Fibroblast of mammary gland (primary cell): ENCODE measurements at places on chromosomes 12 and 14.

GRCh38 chr12:6468283-6468575 lies 2.2 kb downstream of the VAMP1 start:
- DNase-seq: peak; percentile 67

GRCh38 chr12:99133401-99133800 lies 488.3 kb downstream of the APAF1 start:
- no peak for DNase-seq

DNA sequence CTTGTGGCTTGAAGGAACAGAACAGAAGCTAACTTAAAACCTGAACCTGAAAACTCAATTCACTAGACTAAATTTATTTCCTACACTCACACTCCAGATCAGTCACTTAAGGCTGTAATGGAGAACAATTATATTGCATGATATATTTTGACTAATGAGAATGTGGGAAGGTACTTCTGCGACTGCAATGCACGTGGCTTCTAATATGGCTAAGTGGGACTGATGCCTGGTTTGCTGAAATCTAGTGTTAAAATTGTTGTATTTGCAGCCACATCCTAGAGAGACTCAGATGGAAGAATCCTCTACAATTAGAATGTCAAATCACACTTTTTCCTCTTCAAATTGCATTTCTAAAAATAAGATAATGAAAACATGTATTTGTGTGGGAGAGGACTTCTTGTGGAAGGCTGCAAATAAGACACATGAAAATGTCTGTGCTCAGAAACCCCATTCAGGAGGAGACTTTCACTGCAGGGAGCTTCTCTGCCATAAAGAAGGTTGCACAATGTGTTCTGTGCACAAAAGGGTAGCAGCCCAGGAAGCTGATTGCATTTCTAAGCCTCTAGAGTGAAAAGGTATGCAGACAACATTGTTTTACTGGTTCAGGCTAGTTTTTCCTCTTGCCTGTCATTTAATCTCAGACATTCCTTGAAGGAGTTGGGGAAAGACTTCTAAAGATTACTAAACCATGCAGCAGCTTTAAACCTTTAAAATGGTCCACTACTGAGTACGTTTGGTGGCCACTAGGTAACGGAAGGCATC lies 224.3 kb downstream of the NEDD1 start:
- no peak for DNase-seq

- no peak for DNase-seq
Observed at GRCh38 chr14:102200690-102201352, 61.1 kb downstream of the WDR20 start.

DNA sequence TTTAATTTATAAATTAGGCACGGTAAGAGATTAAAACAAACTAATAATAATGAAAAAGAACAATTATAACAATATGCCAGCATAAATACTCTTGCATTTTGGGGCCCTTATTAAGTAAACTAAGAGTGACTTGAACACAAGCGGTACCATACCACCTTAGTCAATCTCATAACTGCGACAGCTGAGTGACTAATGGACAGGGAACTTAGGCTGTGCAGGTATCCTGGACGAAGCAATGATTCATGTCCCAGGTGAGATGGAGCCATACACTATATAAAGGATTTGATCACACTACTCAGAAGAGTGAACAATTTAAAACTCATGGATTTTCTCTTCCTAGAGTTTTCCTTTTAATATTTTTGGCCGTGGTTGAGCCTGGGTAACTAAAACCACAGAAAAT lies 4.3 kb downstream of the KLRC4 start:
- DNase-seq: no peak

GRCh38 chr14:90796329-90796728 lies 19.9 kb downstream of the TTC7B start:
- DNase-seq: no peak

DNA sequence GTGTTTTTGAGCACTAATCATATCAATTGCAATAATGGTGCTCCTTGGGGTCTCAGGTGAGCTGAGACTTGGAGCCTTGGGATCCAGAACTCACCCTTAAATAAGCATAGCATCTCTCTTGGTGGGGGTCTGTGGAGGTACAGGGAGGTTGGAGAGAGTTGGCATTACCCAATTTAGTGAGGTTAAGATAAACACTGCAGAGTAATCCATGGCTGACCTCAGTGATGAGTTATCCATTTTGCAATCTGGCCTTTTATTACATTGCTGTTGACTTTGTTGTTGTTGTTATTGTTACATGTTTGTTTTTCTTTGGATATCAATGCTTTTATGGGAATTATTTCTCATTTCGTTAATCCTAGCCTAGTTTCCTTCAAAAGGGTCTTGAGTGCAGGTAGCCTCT lies 373.3 kb downstream of the NRXN3 start:
- DNase-seq: no peak

DNA sequence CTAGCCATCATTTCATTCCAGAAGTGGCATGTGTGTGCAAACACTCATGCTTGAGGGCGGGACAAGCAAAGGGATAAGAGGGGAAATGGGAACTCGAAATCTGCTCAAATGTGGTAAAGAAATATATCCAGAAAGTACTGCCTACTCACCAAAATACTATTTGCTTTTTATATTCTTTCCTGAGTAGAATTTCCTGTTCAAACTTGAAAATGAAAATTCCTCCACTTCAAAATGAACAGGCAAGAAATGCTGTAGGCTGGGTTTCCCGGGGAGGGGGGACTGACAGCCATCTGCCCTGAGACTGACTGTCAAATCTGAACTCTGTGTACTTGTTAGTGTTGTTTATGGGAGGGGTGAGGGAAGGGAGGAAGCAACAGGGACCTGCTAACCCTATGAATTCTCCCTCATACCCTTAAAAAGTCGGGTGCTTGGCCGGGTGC lies 34.6 kb downstream of the NTF3 start:
- DNase-seq: no peak

GRCh38 chr14:72788972-72789728 lies 104.8 kb downstream of the DPF3 start:
- no peak for DNase-seq

DNA sequence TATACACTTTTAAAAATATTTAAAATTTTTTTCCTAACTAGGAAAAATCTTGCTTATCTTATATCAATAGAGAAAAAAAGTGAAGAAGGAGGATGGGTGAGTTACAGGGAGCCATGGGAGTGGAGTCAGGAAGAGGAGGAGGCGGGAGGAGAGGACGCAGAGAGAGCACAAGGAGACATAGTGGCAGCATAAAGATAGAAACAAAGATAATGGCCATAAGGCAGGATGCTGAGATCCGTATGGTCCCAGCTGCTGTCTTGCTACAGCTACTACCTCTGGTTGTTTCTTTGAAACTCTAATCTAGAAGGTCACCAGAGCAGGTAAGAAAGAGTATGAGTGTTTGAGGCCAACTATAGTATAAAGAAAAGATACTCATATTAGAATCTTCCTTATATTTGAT lies 2.6 kb upstream of the SOX5 start:
- no peak for DNase-seq

DNA sequence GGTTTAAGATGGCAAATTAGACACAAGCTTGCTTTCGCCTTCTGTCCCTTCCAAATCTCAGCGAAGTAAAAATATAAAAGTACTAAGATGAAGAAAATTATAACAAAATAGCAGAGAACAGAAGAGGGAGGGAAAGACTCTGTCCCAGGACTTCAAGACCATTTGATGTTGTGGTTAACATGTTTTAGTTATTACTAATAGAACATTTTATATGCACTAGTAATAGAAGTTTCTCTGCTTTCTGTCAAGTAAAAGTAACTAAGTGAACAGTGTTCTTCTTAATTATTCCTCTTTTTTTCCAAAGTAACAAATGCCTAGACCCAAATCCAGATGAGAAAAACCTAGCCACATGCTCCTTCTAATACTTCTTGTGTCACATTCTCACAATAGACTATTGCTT lies 85.1 kb upstream of the DAAM1 start:
- DNase-seq: peak; percentile 64

GRCh38 chr12:100608776-100609175 lies 35.3 kb downstream of the GAS2L3 start:
- DNase-seq: no peak

DNA sequence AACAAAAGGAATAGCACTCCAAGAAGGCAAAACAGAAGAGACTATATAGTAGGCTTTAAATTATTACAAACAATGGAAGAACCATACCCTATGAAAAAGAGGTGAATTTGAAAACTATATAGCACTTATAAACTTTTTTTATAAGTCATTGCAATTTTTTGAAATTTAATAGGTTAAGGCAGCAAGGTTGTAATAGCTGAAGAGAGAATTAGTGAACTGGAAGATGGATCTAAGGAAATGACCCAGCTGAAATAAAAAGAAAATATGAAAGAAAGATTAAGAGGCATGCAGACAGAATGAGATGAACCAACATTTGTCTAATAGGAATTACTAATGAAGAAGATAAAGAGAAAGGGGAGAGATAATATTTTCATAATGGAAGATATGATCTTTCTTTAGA lies 9.8 kb downstream of the TESC start:
- DNase-seq: no peak

GRCh38 chr14:51419685-51420084 lies 179.6 kb downstream of the TMX1 start:
- DNase-seq: no peak

DNA sequence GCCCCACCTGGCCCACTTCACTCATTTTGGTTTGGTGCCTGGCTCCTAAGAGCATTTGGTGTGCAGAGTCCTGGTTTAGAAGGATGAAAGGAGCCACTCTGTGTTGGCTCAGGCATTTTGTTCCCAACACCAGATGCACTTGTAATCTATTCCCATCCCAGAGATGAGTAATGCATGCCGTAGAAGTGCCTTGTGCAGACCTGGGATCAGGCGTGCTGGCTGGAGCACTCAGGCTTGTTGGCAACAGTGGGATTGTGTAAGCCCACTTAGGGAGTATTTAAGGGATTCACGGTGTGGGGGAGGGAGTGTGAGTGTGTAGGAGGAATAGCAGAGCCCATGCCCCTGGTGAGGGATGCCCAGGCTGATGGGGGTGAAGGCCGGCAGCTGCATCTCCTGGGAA lies 501.5 kb upstream of the TBX3 start:
- peak; percentile 36 for DNase-seq

DNA sequence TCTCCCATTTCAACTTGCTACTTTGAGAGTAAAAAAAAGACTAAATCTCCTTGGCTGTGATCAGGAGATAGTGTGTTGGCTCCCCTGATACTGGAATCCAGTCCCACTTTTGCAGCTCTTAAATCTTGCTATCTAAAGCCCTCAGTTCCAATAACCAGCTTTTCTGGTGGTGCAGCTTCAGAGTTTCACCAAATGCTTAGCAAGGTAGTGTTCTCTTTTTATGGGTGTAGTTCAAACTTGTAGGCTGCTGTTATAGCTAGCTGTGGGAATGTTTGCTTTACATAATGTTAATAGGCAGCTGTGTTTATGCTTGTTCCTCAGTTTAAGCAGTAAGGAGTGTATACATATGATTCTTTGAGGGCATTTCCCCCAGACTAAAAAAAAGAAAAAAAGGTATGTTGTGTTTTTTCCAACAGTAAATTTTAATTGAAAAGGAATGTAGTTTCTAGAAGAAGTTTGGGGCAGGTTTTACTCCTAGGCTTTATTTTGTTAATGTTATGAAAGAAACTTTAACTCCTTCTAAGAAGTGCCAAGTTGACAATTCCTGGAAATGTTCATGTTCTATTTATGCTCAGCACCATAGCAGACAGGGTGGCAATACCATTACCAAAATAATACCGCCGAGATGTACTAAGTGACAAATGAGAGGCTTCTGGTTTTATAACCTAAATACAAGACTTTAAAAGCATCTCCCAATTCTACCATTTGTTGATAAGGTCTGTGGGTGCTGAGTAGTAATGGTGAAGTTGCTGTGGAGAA lies 12.1 kb downstream of the CRADD start:
- DNase-seq: no peak

DNA sequence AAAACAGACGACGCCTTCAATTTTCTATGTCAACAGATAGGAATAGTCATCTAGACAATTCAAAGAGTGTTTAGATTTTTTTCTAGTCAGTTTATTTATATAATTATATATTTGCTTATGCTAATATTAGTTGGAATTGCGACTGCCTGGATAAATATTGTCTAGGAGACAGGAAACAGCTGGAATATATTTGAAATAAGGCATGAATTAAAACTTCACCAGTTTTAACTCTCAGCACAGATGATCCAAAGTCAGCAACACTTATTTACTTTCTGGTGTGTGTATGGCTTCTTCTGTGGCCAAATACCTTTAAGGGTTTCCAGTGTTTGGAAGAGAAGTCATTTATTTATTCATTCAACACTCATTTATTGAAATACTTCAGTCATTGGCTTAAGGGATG lies 1215.4 kb upstream of the USP15 start:
- DNase-seq: no peak

GRCh38 chr14:100534528-100535286 lies 52.5 kb downstream of the BEGAIN start:
- DNase-seq: no peak

- DNase-seq: peak; percentile 36
Observed at GRCh38 chr14:103206836-103207387, 83.7 kb downstream of the TNFAIP2 start.

DNA sequence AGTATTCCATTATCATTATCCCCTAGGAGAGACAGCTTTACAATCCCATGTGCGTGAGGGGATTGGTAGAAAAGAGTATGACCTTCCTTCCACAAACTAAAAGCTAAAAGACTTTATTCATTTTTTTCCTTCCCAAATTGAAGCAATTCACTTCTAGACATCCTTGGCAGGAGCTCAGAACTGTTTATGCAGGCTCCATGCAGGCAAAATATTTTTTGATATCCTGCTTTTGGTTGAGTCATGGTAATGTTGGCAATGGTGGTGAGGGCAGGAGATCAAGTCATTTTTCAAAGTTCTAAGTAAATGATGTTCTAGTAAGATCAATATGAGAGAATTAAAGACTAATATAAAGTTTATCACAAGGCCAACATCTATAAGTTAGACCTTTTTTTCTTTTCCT lies 1.3 kb upstream of the PLEKHG7 start:
- DNase-seq: peak; percentile 19

DNA sequence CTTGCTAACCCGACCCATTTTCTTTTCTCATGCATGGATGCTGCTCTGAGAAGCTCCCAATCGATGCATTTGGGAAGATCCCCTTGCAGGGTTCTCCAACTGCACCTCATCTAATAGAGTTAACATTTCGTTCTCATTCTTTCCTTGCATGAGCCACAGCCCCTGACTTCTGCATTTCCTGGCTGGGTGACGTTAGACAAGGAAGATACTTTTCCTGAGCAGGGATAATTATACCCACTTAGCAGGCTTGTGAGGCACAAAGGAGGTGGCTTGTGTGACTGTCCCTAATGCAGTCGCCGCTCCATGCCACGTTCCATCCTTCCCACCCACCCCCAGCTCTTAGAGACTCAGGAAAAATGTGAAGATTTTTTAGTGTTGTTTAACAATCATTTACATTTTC lies 195.1 kb downstream of the CHST11 start:
- DNase-seq: no peak

GRCh38 chr12:48005001-48005749 lies 899 bp upstream of the COL2A1 start:
- DNase-seq: no peak

GRCh38 chr12:120698665-120699064 lies 11.6 kb upstream of the UNC119B start:
- DNase-seq: no peak
